ENCODE measurements at places on chromosomes 2 and 18.

GRCh38 chr18:7559709-7560319, 7.3 kb upstream of the PTPRM start:
- DNase-seq: no peak

GRCh38 chr18:56873441-56874140, 222.4 kb downstream of the WDR7 start:
- DNase-seq: no peak

- DNase-seq: peak; percentile 54
Measured at GRCh38 chr18:79681484-79682387, 2.1 kb downstream of the CTDP1 start.

GRCh38 chr2:54009549-54009948, 38.8 kb upstream of the PSME4 start:
- no peak for DNase-seq

DNA sequence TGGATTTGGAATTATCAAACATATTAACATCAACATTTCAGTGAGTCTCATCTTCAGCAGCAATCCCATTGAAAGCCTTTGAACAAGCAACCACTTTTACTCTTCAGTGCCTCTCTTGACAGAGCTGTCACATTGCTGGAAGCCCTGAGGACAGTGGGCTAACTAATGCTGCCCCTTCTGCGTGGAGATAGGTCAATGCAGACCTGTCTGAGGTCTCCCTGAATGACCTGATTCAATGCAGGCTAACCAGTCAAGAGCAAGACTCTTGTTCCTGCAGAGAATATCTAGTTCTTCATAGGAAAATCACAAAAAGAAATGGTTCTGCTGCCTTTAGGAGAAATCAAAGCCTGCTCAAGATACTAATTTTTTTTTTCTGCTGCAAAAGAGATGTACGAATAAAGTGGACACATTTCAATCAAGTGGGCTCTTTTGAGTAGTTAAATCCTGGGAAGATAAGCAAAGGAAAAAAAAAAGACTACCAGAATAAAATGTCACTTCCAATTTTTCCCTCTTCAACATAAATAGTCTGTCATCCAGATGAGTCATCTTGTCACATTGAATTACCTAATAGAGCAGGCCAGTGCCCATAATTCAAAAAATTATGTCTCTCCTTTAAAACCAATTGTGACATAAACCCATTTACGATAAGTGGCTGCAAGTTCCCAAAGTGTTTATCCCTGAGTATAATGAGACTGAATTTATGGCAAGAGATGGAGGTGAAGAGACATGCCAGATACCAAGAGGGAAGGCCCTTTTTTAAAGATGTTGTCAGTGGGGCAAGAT, 1269.0 kb upstream of the DDX18 start:
- DNase-seq: no peak

- DNase-seq: no peak
Measured at GRCh38 chr18:77397056-77397455, 147.4 kb downstream of the GALR1 start.

GRCh38 chr2:68237404-68237803, 14.9 kb downstream of the PPP3R1 start:
- no peak for DNase-seq

- no peak for DNase-seq
Measured at GRCh38 chr2:203772456-203773165, 66.2 kb downstream of the CD28 start.

GRCh38 chr2:72454189-72454588, 306.5 kb upstream of the CYP26B1 start:
- DNase-seq: no peak

DNA sequence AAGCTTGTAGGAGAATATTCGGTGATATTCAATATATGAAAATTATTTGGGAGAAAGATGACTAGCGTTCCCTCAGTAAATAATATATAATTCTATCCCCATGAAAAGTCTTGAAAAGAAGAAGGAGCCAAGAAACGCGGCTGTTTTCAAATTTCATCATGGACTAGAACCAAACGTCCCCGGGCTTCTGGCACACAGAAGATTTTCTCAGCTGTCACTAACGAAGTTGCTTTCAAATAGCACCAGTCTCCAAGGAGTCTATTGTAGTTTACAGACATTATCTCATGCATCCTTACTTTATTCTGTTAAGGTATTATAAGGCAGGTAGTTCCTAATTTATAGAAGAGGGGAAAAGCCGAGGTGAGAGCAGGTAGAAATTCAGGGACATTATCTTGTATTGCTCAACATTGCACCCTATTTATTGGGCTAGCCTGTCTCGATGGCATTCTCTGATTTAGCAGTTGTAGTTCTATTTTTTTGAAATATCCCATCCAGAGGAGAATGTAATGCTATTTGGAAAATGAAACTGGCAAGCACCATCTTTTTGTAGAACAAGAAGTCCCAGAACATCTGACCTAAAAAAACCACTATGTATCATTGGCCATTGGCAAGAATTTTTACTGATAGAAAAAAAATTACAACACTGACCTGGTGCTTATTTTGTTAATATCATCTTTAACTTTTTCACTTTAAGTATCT, 198.1 kb upstream of the RASGRP3 start:
- no peak for DNase-seq

DNA sequence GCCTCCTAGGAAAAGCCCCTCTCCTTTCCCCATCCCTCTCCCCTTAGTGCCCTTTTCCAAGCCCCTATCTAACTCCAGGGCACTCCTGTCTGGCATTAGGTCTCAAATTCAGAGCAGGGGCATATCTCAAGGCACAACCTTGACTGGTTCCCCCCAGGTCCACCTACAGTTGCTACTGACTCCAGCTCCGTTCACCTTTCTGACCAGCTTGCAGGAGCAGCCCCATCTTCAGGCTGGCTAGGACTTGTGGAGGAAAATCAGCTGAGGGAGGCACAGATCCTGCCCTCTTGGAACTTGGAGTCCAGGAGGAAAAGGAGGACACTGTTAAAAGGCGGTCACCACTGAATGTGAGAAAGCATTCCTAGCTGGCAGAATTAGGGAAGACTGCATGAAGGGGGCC, 152.4 kb downstream of the ZFP36L2 start:
- DNase-seq: no peak

DNA sequence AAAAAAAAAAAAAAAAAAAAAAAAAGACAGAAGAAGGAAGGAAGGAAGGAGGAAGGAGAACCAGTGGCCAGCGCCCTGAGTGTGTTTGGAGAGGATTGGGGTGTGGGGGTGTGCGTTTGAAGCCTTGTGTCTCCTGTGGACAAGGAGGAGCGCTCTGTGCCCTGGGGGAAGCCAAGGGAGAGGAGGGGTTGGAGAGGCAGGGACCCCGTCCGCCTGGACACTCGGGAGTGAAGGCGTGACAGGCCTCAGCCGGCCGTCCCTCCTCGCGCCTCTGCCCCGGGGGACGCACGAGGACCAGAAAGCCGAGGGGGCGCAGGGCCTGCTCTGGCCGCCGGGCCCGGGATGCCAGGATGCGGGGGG, 44.9 kb downstream of the SERTAD2 start:
- DNase-seq: no peak

DNA sequence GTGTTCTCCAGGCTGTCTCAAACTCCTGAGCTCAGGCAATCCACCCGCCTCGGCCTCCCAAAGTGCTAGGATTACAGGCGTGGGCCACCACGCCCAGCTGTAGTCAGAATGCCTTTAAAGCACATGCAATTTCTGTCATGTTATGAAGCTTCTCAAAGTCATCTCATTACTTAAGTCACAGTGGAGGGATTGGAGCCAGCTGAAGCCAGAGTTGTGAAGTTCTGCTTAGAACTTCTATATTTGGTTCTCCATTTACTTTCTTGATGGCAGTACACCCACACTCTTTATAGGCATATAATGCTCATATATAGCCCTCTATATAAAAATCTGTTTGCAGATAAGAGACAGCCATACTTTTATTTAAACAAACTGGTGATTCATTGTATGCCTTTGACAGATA, 68.8 kb upstream of the CWC22 start:
- DNase-seq: no peak

DNA sequence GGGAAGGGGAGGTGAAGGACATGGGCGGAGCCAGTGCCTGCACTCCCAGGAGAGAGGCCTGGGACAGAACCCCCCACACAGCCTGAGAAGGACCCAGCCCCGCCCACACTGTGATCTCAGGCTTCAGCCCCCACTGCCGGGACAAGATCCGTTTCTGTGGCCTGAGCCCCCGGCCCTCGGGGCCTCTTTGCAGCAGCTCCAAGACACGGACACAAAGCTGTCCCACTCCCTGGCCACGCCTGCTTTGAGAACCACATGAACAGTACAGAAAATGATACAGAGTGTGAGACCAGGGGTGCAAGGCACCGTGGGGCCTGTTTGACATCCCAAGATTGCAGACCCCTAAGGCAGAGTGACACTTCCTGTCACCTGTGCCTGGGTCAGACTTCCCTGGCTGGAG, 74.5 kb downstream of the TWIST2 start:
- no peak for DNase-seq

DNA sequence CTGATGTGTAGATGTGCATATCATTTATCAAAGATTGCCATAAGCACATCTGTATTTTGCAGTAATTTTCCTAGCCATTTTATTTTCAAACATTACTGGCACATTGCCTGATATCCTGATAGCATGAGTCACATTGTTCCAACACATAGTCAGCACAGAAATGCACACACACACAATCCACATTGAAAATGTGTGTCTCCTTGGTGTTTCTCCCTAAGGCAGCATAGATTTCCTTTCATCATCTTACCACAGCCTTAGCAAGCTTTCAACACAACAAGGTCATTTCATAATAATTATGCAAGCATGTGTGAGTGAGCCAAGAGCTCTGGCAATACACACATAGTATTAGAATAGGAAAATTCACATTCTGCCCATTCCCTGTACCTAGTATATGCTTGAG, 245.4 kb upstream of the MEIS1 start:
- DNase-seq: no peak

- DNase-seq: no peak
Measured at GRCh38 chr18:75625966-75626365, 198.5 kb upstream of the SMIM21 start.

GRCh38 chr2:199458009-199458805, 468 bp upstream of the SATB2 start:
- DNase-seq: no peak

DNA sequence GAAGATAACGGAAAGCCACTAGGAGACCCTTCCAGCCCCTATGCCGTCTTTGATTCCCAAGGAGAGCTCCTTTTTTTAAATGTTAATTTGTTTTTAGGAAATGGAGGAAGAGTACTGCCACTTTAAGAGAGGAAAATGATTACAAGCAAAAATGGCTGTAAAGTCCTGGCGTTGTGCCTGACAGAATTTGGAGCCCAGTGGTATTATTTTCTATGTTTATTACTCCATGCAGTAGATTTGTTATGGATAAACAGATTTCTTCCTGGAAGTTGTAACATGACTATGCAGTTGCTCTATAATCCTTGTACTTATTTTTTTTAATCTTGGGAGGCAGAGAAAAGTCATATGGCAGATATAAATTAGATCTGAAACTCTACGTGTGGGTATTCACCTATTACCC, 141.3 kb downstream of the GBX2 start:
- no peak for DNase-seq

- no peak for DNase-seq
Measured at GRCh38 chr2:224983712-224984554, 58.3 kb downstream of the DOCK10 start.

DNA sequence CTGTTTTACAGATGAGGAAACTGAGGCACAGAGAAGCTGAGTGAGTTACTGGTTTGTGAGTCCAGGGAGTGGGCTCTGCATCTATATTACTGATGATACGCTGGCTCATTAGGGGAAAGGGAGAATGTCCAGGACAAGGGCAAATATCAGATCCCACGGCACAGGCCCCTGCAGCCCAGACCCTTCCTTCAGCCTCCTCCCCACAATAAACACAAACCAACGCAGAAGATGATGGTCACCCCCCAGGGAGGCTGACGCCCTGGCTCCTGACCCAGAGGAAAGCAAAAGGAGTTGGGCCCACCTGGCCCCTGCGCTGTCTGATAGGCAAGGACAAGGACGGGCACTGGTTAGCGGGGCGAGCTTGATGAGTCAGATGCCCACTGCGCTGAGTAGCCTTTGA, 47.7 kb upstream of the ZBTB7C start:
- no peak for DNase-seq

- no peak for DNase-seq
Measured at GRCh38 chr18:3061581-3062312, 48.8 kb upstream of the LPIN2 start.

DNA sequence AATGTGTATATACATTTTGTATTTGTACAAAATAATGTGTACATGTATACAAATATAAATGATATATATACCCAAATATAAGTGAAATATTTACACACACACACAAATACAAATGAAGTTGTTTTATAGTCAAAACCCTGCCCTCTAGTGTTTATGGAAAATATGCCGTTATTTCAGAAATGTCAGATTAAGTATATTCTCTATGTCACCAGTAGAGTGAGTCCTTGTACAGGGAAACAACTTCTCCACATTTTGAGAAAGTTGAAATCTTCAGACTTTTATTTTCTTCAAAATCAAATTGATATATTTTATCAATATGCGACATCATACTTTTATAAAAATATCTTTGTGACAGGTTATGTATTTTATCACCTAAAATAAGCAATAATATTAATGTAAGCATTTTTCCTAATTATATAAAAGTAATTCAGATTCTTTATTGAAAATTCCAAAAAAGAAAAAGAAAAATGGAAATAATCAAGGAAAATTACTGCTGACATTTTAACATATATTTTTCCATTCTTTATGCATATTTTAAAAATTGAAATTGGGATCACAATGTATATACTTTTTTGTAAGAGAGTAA, 22.4 kb downstream of the ARL6IP6 start:
- no peak for DNase-seq

DNA sequence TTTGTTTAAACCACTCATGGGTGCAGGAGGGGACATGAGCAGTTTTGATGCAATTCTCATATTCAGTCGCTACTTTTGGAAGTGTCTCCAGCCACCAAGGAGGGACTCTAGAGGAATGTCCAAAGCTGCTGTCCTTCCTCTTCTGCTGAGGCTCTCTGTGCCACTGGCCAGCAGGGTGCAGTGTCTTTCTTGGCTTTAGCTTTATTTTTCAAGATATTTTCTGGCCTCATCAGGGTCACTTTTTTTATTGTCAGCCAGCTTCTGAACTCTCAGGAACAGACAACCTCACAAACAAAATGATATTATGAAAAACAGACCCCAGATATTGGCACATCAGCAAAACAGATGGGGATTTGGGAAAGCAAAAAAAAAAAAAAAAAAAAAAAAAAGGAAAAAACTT, 289.3 kb upstream of the ZSWIM2 start:
- no peak for DNase-seq

GRCh38 chr18:13247506-13247905, 28.9 kb downstream of the LDLRAD4 start:
- DNase-seq: no peak

Measured in activated CD4-positive, alpha-beta T cell treated with anti-CD3 and anti-CD28 coated beads, Interleukin-2, amount 50 U/mL, for 4 hours (primary cell).